CD4-positive, alpha-beta T cell treated with Interferon gamma for 1 hour (primary cell): ENCODE measurements at places on chromosomes 12 and 14.

- no peak for DNase-seq
Measured at GRCh38 chr14:100840286-100841065, 14.6 kb downstream of the MEG3 start.

- no peak for DNase-seq
Measured at GRCh38 chr12:28500373-28501024, 310.2 kb downstream of the CCDC91 start.

GRCh38 chr12:30932881-30933280, 6.3 kb downstream of the TSPAN11 start:
- no peak for DNase-seq

- no peak for DNase-seq
Measured at GRCh38 chr12:7934889-7935492, 996 bp downstream of the SLC2A3 start.

DNA sequence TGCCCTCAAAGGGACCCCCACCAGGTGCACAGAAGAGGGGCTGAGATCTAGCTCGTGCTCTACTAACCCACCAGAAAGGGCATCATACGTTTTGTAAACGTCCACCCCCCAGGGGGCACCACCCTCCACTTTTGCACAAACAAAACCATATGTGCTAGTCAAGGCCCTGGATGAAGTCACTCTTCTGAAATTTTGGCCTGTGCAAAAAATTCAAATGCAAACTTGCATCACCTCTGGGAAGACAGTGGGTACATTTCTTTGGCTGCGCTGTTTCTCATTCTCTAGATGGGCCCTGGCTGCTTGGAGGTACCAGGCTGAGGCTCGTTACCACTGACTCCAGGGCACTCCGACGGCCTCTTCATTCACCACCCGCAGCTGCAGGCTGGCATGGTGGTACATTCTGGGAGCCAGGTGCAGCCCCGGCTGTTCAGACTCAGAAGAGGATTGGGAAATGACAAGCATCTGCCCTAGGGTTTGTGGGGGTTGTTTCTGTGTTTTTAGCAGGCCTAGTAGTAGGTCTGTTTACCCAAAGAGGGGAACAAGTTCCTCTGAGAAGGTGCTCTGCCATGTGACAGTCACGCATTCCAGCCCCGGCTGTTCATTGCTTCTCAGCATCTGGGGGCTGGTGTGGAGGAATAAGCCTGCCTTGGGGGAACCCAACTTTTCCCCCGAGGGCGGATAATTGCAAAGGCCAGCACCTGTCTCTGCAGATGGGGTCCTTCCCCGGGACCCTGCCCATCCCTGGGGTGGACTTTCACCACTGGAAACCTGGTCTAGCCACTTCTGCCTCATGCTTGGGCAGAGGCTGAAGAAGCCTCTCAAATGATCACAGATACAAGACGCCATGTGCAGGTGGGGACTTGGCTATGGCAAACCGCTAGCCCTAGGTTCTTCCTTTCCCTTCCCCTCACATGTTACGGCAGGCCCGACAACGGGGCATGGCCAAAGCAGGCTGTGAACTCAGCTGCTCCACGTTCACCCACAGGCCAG, 147.6 kb downstream of the DPF3 start:
- no peak for DNase-seq

GRCh38 chr12:77847680-77848431, 17.2 kb downstream of the NAV3 start:
- DNase-seq = no peak

DNA sequence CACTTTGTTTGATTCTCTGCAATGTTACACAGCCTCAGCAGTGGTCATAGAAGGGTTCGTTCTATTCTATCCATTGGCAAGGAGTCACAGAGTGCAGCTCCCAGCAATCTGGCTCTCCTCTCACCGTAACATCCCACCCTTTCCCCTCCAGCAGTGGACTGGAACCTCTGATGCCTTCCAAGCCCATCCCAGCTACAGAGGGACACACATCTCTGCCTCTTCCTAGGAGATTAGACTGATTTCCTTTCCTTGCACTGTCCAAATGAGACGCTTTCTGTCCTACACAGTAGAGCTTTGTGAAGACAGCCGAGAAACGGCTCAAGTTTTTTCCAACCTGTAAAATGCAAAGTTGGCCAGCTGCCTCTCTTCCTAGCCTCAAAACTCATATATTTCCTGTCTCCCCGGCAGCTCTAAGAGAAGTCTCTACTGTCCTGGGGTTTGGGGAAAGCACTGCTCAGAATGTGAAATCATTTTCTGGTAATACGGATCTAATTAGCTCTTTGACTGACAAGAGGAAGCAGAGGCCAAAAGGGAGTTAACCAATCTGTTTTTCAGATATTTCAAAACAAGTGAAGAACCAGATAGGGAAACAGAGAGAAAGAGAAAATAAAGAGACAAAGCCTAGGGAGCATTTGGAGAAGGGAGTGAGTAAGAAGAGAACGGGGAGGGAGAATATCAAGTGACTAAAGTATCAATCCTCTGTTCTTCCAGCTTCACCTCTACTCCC, 516 bp downstream of the NINJ2 start:
- no peak for DNase-seq

DNA sequence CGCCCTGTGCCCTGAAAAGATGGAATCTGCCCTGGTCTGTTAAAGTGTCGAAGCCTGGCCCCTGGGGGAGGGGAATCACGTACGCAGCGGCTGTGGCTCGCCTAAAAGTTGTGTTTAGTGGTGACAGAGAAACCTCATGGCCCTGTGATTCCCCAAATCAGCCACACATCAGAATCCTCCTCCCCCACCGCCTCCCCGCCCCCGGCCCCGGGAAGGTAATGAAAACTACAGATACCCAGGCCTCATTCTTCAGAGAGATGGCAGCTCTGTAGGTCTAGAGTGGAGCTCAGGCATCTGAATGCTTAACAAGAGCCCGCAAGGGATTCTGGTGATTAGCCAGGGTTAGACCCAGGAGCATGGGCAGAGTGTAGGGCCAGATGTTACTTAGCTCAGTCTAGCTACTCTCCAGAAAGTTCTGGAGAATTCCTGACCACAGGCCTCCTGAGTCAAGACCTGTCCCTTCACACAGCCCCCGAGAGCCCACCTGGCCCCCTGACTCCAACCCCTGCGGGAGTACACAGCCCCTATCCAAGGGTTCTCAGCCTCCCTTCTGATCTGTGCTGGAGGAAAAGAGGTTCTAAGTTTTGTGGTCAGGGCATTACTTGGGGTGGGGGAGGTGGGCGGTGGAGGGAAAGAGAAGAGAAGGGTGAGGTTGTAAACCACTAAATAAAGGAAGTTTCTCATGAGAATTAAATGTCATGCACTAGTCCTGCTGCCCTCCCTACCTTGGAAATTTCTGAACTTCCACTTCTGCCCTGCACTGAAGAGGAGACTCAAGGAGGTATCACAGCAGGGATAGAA, 114.8 kb downstream of the PLXNC1 start:
- peak; percentile 65 for DNase-seq

GRCh38 chr12:11959117-11959823, 111.5 kb upstream of the BCL2L14 start:
- no peak for DNase-seq

DNA sequence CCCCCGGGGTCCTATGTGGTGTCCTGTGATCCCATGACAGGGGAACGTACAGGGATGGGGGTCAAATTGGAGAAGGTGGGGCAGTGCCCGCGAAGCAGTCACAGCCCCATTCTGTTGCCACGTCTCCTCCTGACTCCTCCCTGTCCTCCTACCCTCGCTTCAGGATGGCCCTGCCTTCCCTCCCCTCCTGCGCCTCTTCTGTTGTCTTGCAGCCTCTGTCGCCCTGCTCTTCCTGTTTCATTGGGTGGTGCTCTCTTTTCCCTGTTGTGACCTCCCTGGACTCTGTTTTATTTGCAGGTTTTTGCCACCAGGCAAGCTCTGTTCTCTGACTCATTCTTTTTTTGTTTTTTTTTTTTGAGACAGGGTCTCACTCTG, 18.7 kb downstream of the CABP1 start:
- DNase-seq = no peak

GRCh38 chr12:110077800-110078199, 29.5 kb upstream of the C12orf76 start:
- DNase-seq = no peak

GRCh38 chr14:66085224-66085623, 400.9 kb upstream of the CCDC196 start:
- DNase-seq = no peak

DNA sequence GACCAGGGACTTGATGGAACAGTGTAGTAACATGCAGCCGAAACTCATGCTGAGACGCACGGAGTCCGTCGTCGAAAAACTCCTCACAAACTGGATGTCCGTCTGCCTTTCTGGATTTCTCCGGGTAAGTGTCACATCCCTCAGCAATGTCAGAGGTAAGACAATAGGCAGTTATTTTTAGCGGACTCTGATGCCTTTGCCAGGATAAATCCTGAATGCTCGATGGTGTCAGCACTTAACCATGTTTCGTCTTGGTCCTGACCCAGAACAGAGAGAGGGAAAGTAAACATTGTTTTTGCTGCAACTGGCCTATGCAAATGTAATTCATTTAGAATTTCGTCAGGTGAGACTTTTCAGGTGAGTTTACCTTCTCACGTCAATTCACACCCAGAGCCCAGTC, 112.3 kb downstream of the PLXNC1 start:
- DNase-seq = no peak
